ENCODE measurements at places on chromosomes 7 and 10.

- no peak for DNase-seq
Measured at GRCh38 chr7:107592361-107593024, 12.4 kb downstream of the BCAP29 start.

GRCh38 chr7:108104324-108104723, 25.8 kb downstream of the LAMB4 start:
- no peak for DNase-seq

DNA sequence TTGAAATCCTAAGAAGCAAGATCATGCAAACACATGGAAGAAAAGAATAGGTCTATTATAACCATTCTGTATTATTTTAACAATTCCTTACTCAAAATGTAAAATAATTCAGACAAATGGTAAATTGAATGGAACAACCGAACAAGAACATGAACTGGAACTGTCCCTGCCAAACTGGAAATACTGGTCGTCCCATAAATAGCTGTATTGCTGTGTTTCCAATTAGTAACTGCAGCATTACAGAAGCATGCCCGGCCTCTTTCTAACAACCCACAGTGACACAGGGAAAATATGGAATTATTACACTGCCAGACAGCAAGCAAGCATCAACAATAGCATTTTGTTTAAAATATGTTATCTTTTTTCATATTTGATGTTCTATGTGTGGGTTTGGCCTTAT, 1138.5 kb upstream of the PHF14 start:
- DNase-seq: no peak

DNA sequence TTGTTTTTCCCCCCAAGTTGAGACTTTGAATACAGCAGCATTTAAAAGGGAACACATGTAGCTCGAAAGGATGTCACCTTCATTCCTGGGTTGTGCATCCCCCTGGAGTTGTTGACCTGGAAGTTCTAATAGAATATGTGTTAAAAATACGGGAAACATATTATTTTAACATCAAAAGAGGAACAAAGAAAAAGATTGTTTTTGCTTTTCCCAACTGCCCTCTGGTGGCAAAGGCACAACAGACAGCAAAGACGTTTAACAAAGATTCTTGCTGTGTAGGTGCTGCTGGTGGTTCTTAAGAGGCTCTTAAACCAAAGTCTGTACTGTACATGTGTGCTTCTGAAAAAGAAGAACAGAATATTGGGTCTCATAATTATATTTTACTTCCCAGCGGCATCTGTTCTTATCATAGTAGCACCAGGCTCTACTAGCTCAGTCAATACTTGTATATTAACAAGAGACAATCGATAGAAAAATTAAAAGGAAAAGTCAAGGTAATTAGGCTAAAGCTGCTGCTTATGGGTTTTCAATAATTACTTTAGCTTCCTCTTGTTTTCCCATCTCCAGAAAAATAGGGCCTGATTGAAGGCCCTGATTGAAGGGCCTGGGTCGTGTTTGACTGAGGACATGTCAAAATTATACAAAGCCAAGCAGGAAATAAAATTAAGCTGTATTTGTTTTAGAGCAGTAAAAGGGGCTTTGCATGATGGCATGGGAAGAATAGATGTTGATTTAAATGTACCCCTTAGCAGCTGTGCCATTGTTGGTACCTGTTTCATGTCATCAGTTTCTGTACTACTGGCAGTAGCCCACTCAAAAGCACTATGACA, 384.2 kb upstream of the LRGUK start:
- peak; percentile 6 for DNase-seq

GRCh38 chr7:47520406-47520805, 61.5 kb downstream of the TNS3 start:
- no peak for DNase-seq

GRCh38 chr10:102504179-102504975, 605 bp downstream of the SUFU start:
- peak; percentile 42 for DNase-seq

DNA sequence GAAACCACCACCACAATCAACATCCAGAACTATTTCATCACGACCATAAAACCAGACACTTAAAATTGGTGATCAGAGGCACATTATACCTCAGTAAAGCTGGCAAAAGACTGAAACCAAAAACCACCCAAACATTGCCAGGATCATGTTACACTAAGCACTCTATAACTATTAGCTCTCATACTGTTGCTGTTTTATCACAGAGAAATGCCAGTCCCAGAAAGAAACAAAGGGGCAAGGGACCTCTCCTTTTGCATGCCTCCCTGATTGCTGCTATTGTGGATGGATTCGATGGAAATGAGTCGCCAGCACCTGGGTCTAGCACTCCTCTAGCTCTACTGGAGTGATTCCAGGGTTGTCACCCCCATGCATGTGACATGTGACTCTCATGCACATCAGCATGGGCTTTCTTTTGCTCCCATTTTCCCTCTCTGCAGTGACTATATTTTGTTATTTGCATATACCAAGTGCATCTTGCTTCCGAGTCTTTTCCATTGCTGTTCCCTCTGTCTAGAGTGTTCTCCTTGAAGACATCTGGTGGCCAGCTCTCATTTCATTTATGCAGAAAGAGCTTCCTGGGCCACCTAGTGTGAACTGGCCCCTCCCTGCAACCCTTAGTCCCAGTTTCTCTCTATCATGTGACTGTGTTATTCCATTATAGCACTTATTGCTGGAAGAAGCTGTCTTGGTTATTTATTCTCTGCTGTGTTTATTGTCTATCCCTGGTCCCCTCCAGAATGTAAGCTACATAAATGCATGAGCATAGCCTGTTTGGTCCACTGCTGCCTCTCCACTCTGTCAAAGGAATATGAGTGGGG, 300.6 kb downstream of the PLXNA4 start:
- no peak for DNase-seq

GRCh38 chr10:43708262-43708661, 59.6 kb upstream of the ZNF32 start:
- no peak for DNase-seq
